NCI-H1417 treated with DMSO at 0.1 percent for 48 hours (cell line): ENCODE measurements at places on chromosomes 7 and 10.

DNA sequence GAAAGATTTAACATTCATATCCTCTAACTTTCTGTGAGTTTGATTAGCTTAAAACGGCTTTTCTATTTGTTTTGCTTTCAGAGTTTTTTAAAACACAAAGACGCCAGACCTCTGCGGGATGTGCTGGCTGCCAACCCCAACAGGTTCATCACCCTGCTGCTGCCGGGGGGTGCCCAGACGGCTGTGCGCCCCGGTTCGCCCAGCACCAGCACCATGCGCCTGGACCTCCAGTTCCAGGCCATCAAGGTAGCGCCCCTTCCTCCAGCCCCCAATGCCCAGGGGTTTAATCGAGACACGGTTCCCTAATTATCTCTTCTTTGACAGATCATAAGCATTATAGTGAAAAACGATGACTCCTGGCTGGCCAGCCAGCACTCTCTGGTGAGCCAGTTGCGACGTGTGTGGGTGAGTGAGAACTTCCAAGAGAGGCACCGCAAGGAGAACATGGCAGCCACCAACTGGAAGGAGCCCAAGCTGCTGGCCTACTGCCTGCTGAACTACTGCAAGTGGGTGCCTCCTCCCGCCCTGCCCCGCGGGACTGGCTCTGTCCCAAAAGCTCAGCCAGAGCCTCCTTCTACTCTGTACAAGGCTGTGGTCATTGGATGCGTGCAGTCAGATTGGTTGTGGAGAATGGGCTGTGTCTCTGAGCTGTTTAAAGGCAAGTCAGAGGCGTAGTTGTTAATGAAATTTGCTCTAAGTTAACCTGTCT lies 71.2 kb downstream of the TRRAP start:
- DNase-seq: no peak

DNA sequence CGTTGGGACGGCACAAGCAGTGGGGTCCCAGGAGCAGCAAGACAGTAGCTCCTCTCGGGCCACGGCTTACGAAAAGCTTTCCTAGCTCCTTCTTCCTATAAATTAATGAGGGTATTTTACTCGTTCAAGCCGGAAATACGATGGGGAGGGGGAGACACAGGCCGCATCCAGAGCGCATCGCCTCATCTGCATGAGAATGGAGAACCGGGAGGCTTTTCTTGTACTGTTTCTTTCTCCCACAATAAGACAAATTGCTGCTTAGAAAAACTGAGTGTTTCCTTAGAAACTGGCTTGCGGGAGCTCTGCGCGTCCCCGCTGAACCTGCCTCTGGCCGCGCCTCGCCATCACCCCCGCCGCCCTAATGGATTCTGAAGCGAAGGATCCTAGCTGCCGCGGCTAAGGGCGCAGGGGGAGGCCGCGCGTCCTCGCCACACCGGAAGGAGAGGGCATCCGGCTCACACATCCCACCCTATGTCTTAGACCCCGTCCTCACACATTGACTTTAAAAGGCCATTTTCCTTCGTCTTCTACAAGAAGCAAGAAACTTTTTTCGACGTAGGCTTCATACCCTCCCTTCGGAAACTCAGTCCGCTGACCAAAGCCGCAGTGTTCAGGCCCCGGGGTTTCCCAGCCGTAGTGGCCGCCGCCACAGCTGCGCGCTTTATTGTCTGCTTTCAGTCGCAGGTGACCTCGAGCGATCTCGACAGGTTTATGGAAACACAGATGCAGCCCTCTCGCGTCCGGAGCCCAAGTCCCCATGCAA lies 8.8 kb downstream of the NXPH1 start:
- no peak for DNase-seq

DNA sequence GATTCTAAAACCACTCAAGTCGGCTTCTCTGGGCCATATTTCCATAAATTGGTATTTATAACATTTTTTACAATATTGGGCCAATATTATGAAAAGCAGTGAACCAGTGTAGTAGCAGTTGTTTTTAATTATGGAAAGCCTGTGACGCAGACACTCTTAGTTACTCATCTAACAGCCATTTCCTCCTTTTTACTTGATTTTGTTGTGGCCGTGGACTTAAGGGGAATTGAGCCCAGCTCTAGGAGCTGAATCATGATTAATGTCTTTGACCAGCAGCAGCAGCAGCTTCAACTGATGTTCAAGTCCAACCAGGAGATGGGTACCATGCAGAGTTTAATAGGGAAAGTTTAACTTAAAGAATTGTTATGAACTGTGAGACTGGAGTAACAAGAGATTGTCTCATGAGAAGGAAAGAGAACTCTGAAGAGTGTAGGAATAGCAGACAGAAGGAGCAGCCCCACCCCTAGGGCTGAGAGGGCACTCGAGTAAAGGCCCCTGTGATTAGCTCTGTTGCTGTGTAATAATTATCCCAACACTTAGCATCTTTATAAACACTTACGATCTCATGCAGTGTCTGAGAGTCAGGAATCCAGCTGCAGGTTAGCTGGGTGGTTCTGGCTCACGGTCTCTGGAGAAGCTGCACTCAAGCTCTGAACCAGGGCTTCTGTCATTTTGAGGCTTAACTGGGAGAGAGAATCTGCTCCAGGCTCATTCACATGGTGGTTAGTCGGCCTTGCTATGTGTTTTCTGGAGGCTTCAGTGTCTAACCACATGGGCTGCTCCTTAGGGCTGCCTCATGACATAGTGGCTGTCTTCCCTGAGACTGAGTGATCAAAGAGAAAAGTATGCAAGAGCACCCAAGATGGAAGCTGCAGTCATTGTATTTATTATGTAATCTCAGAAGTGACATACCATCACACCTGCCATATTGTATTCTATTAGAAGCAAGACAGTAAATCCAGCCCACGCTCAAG lies 4.6 kb downstream of the LANCL2 start:
- DNase-seq: no peak

DNA sequence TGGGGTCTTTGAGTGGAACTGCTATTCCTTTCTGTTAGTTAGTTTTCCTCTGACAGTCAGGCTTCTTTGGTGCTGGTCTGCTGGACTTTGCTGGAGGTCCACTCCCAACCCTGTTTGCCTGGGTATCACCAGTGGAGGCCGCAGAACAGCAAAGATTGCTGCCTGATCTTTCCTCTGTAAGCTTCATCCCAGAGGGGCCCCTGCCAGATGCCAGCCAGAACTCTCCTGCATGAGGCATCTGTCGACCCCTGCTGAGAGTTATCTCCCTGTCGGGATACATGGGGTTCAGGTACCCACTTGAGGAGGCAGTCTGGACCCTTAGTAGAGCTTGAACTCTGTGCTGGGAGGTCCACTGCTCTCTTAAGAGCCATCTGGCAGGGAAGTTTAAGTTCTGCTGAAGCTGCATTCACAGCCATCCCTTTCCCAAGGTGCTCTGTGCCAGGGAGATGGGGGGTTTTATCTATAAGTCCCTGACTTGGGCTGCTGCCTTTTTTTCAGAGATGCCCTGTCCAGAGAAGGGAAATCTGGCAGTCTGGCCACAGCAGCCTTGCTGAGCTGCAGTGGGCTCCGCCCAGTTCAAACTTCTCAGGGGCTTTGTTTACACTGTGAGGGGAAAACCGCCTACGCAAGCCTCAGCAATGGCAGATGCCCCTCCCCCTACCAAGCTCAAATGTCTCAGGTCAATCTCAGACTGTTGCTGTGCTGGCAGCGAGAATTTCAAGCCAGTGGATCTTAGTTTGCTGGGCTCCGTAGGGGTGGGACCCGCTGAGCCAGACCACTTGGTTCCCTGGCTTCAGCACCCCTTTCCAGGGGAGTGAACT lies 89.7 kb upstream of the CDK6 start:
- no peak for DNase-seq

GRCh38 chr7:76272851-76273497 lies 29.5 kb upstream of the HSPB1 start:
- no peak for DNase-seq

DNA sequence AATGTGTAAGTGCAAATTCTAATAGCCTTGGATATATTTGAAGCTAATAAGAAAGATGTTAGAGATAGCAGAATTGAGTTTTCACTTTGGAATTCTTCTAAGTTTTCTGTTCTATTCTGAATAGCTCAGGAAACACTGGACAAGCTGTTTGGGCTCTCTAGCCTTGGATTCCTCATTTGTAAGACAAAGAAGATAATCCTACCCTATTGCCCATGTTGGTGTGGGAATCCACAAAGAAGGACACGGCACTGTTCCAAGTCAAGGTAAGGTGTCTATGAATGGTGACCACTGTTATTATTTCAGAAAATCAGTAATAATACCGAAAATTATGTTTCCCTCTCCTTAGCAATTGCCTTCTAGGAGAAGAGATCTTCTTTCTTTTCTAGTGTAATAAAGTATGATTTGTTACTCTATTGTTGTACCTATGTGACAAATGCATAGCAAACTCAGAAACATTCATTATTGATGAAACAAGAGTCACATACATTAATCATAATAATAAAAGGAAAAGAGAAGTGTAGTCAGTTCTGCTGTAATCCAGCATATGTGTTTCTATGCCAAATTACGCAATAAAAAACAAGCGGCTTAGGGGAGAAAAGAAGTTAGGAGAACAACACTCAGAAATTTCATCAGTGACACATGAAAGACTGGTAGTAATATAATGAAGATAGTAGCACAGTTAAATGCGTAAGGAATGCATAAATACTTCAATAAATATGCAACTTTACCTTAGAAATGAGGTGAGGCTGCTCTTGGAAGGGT lies 1012.3 kb upstream of the PHF14 start:
- DNase-seq: no peak

DNA sequence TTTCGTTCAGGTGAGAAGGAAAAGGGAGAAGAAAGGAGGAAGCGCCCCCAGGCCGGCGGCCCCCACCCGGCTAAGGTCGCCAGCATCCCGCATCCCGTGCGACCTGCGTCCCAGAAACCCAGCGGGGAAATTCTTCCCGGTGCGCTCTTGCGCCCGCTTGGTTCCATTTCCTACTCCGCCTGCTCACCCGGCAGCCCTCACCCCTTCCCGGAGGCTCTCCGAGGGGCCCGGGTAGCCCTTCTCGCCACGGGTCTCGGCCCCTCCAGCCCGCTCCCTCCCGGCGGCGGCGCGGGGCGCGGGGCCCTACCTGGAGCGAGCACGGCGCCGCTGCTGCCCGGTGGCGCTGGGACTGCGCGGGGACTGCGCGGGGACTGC lies at the start of gene PRKCQ:
PRKCQ (minus strand) TSS at position 373 of the 375 bp plus-strand sequence. CDS start 65,141 bp downstream, outside the sequence.
- DNase-seq: no peak

- no peak for DNase-seq
Observed at GRCh38 chr7:21106296-21106732, 319.6 kb upstream of the SP8 start.
